ENCODE measurements at places on chromosomes 3 and 15. TPM values are rescaled to one million over a fixed set of nuclear protein-coding genes. Genes with fewer than 3 reads are reported as not detected.

DNA sequence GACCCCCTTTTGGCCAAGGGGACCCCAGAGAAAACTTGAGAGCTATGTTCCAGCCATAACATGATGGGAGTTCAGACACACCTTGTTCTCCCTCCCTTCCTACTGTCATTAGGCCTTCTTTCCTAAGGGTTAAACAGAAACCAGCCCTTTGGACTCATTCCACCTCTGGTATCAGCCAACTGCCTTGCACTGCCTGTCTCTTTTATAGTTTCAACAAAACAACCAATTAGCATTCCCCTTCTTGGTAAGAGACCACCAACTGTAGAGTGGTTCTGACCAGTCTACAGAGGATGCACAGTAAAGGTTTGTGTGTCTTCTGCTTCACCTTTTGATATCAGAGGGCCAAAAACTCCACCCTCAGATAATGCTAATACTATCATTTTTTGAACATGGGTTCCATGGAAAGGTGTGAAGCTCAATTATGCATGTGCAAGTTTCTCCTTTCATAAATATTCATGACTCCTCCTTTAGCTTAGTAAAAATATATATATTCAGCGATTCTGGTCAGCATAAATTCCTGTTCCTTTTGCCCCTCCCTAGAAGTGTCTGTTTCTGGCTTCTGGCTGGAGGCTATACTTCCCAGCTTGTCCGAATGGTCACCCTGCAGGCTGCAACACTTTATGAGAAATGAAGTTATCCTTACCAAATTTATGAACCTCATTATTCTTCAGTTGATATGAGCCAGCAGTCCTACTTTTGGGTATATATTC, 55.9 kb downstream of the SERP1 start:
- no peak for DNase-seq

DNA sequence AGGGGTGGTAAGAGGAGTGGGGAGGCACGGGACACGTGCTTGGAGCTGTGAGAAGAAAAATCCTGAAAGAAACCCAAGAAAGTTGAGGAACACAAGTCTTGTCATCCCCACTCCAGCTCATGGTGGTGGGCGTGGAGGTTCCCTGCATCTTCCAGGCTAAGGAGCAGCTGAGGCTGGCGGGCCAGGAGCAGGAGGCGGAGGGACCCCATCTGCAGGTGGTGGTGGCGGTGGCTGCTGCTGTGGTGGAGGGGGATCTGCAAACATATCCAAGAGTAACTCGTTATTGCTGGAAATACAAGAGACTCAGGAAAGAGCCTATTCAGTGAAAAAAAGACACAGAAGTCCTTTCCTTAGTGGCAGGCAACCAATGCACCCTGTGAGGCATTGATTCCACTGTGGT, 9.4 kb upstream of the CSPG5 start:
- no peak for DNase-seq

GRCh38 chr3:142963234-142963515, 299 bp downstream of the PAQR9 start:
- no peak for DNase-seq

GRCh38 chr3:165256554-165257065, 60.4 kb upstream of the SLITRK3 start:
- no peak for DNase-seq

GRCh38 chr15:86021281-86022264, 58.1 kb upstream of the AGBL1 start:
- DNase-seq = no peak

DNA sequence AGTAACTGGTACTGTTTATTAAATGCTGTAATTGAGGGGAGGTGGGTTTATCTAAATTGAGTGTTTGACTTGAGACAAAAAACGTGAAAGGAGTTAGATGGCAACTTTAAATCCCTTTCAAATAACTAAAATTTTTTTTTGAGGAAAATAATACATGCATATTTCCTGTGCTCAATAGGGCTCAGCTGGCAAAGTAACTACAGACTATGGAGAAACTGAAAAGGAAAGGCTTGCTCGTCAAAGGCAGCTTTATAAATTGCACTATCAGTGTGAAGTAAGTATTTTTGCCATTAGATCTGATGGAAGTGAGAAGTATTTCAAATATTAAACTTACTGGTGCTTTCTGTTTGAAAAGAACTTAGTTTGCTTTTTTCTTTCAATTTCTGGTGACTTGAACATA, 72.2 kb downstream of the DZIP3 start:
- DNase-seq = no peak

DNA sequence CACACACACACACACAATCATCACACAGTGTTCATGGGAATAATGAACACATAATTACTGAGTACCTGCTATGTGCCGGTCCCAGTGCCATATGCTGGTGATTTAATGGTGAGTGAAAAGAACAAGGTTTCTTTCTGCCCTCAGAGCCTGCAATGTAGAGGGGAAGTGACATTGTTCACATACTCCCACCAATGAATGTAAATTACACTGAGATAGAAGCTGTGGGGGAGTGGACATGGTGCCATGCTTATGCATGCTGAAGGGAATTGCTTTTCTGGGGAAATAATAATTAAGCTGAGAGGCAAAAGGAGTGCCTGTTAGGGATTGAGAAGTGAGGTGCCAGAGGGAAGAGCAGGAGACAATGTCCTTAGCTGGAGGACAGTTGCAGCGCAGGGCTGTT, 175.1 kb downstream of the MFSD1 start:
- peak; percentile 28 for DNase-seq

DNA sequence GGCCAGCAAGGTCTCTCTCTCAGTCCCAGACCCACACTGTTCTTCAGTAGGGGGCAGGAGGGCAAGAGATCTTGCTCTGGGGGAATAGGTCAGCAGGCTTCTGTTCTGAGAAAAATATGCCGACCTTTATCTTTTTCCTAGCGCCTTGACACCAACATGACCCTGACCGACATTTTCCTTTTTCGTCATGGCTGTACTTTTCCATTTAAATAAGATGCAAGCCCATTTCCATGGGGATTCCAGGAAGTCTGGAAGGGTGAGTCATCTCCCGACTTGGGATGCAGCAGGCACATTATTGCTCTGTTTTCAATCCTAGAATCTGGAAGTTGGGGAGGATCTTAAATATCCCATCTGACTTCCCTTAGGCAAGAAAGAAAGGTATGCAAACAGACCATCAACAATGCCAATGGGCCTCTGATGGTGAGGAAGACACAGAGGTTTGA, 261.5 kb upstream of the LRTM1 start:
- DNase-seq = no peak

DNA sequence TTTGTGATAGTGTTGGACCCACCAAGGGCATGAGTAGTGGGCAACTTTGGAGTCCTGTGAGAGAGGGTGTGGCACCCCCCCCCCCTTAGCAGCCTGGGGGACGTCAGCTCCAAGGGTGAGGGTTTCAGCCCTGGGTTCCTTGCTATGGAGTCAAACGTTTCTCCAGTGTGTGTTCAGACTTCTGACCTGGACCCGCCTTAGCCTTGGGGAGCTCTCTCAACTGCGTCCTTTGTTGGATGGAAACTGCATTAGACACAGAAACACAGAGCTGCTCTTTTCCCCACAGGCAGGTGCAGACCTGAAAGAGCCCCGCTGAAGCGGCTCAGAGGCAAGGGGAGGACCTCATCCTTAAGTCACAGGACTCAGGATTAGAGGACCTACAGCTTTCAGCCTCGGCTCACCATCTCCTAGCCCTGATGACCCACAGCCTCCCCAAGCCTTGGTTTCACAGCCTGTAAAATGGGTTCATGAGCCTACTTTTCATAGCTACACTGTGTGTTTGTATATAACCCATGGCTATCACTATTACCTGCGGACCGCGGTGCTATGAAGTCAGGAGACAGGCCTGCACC, 19.9 kb downstream of the ZNF710 start:
- no peak for DNase-seq

GRCh38 chr15:75348562-75349350, 1.9 kb downstream of the NEIL1 start:
- peak; percentile 3 for DNase-seq

- DNase-seq = no peak
These were observed 35.7 kb downstream of the CCDC80 start for GRCh38 chr3:112605285-112605684.

- no peak for DNase-seq
These were observed 19.2 kb downstream of the MLF1 start for GRCh38 chr3:158590223-158590622.

DNA sequence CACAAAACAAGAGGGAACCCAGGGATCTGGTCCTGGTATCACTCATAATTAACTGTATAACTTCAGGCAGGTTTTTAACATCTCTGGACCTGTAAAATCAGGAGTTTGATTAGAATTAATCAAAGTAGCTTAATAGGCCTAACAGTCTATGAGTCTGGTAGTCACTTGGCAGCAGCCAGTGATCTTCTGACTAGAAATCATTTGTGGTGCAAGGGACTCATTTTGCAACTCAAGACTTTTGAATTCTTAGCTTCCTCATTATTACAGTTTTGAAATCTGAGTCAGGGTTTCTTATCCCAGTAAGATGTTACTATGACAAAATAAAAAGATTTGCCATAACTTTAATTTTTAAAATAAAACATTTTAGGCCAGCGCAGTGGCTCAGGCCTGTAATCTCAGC, 70.8 kb downstream of the TMCC1 start:
- no peak for DNase-seq

GRCh38 chr3:18044971-18045880, 302.8 kb upstream of the TBC1D5 start:
- no peak for DNase-seq

Gene ALG1L2
- 3.3 TPM for polyA plus RNA-seq

Gene TP63
- 1.6 TPM for polyA plus RNA-seq

Gene CLDN11
- 192 TPM for polyA plus RNA-seq

Gene STAB1
- 37.6 TPM for polyA plus RNA-seq

Gene KLHL40
- not detected for polyA plus RNA-seq

Gene APOD
- polyA plus RNA-seq = 13.3 TPM

Gene CMSS1
- polyA plus RNA-seq = 47.6 TPM
